Adipocyte (in vitro differentiated cells): ENCODE measurements at places on chromosomes 4 and X.

- DNase-seq, result peak; percentile 30
Observed at GRCh38 chr4:7770224-7771050, 169.2 kb downstream of the AFAP1 start.

DNA sequence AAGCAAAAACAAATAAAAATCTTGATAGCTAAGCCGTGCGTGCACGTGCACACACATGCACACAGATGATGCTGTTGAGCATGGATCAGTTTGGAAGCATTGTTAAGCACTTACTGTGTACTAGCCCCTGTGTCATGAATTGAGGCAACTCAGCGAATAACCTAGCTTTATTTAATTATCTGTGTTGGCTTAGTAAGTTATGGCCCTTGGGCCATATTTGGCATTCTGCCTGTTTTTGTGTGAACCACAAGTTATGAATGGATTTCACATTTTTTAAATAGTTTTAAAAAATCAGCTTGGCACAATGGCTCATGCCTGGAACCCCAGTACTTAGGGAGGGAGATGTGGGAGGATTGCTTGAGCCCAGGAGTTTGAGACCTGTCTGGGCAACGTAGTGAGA, 113.6 kb upstream of the CBLL2 start:
- DNase-seq, result peak; percentile 36

- DNase-seq, result no peak
Observed at GRCh38 chr4:115514675-115515074, 401.3 kb upstream of the NDST4 start.

DNA sequence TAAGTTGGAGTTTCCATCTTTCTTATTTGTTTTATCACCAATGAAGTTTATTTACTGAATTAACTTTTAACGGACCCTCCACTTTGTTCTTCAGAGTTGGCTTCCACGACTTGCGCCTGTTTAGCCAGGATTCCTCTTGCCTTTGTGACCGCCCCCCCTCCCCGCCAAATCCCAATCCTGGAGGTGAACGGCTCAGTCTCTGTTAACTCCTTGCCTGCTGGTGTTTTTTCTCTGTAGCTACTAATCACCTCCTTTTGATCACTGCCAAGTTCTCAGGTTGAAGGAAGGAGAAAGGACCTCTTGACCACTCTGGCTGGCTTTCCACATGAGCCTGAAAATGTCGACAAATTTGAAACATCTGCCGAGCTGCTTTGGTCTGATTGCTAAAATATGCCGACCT, 46.8 kb upstream of the BCOR start:
- DNase-seq, result no peak

DNA sequence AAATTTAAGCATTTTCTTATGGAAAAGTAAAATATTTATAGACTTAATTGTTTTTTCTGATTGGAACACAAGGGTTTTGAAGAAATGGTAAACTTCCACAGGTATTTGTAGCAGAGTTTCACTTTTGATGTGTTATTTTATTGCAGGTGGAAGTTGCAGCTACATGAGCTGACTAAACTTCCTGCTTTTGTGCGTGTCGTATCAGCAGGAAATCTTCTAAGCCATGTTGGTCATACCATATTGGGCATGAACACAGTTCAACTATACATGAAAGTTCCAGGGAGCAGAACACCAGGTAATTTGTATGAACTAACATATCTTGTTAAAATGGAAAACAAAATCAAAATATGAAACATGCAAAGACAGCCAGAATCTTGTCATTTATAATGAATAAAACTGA, 117.4 kb downstream of the DIPK2B start:
- no peak for DNase-seq

GRCh38 chr4:87414816-87415215, 7.6 kb upstream of the NUDT9 start:
- no peak for DNase-seq

GRCh38 chrX:111257733-111258132, 12.6 kb downstream of the CAPN6 start:
- DNase-seq, result no peak

DNA sequence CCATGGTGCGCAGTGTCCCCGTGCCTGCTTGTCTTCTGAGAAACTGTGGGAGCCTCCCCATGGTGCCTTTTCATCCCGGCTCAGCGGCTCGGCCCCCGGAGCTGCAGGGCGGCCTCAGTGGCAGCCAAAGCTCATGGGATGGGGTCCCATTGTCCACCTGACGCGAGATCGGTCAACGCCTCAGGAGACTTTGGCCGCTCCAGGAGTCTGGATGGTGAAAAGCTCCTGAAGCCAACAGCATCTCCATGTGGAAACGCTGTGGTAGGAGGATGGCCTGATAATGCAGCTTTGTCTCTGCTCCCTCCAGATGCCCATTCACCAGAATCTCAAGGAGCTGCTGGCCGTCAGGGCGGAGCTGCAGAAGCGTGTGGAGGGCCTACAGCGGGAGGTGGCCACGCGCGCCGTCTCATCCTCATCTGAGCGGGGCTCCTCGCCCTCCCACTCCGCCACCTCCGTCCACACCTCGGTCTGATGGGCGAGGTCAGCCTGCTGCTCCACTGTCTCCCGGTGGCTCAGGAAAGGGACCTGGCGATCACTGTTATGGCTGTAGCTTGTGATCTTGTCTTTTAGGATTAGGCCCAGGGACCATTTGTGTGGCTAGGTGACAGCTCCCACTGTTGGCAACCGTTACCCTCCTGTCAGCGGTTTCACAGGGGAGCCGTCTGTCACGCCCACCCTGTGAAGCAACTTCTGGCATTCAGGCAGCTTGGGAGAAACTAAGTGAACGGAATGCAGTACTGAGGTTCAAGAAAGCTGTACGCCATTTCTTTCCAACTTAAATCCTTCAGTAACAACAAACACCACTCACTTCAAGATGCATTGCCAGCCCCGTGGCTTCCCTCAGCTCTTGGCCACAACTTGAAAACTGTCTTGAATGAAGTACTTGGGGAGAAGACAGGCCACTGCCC, 69.3 kb downstream of the MTMR1 start:
- no peak for DNase-seq

GRCh38 chr4:513327-513726, 14.3 kb downstream of the PIGG start:
- DNase-seq, result no peak

GRCh38 chr4:124092541-124092984, 620.0 kb downstream of the ANKRD50 start:
- no peak for DNase-seq

- no peak for DNase-seq
Observed at GRCh38 chr4:174210354-174210753, 73.1 kb downstream of the FBXO8 start.

DNA sequence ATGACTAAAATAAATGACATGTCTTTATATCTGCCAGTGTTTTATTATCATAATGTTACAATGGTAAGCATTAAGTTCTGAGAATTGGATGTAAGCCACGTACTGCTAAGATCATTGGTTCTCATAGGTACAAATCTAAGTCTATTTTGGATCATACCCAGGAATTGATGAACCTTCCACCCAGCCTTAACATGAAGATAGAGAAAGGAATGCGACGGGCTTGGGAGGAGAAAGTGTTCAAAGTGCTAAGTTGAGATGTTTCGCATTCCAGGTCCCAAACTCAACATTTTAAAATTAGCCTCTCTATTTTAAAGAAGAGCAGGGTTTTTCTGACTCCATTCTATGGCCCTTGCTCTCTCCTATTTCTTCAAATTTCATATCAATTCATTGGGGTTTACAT, 54.9 kb upstream of the FRAS1 start:
- peak; percentile 22 for DNase-seq

DNA sequence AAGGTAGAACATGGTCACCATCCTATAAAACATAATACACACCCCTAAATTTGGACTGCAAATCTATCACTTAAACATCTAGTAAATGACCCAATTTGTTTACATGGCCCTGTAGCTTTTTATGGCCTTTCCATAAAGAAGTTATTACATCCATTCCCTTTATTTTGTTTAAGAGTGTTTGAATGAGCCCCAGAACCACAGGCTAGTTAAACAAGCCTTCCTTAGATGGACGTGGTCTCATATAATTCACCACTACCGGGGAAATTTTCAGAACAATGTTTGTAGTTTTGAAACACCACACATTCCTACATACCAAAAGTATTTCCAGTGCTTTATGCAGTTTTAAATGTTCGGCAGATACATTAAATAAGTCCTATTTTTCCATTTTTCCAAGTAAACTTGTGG, 12.3 kb downstream of the PDGFC start:
- DNase-seq, result peak; percentile 72

- DNase-seq, result peak; percentile 50
Observed at GRCh38 chrX:122055979-122056715, 1008.7 kb downstream of the GLUD2 start.

DNA sequence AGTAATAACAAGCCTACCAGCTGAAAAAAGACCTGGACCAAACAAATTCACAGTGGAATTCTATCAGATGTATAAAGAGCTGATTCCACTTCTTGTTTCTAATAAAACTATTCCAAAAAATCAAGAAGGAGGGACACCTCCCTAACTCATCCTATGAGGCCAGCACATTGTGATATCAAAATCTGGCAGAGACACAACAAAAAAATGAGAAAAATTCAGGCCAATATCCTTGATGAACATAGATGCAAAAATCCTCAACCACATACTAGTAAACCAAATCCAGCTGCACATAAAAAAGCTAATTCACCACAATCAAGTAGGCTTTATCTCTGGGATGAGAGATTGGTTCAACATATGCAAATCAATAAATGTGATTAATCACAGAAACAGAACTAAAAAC, 147.9 kb upstream of the NEIL3 start:
- DNase-seq, result no peak

GRCh38 chr4:9762823-9763475, 18.5 kb upstream of the DRD5 start:
- DNase-seq, result peak; percentile 64

- DNase-seq, result peak; percentile 60
Observed at GRCh38 chr4:180098586-180098985, 2144.6 kb upstream of the TENM3 start.

DNA sequence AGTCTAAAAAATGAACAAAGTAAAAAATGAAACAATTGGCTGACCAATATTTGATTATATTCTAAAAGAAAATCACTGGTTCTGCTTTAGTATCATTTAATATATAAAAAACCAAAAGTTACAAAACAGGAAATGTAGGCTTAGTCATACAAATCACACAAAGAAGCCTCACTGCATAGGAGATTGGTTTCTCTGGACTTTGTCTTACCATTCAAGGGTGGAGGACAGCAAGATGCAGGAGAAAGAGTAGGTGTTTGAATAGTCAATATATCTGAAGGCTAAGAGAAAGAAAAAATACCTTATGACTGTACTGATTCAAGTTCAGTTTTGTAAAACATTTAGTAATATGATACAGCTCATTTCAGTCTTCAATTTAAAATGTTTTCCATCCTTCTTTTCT, 28.6 kb upstream of the TAF9B start:
- DNase-seq, result no peak

DNA sequence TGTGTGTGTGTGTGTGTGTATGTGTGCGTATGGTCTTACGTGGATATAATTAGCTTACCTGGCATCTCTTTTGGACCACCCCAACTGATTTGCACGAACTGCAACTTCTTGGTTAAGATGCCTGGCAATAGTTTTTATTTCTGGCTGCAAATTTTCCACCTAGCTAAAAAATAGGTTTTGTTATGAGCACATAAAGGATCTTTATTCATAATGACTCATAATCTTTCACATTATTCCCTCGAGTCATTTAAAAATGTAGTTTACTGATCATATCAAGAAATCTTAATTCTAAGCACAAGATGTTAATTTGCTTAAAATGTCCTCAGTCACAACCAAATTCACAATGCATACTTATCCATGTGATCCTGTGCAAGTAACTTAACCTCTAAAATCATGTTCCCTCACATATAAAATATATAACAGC, 1.5 kb downstream of the COX18 start:
- DNase-seq, result peak; percentile 43

GRCh38 chrX:23103546-23103945, 103.8 kb downstream of the DDX53 start:
- no peak for DNase-seq
